ENCODE measurements at places on chromosomes 13 and 19.

- no peak for DNase-seq
Measured at GRCh38 chr13:46267166-46267565, 55.4 kb downstream of the LRRC63 start.

DNA sequence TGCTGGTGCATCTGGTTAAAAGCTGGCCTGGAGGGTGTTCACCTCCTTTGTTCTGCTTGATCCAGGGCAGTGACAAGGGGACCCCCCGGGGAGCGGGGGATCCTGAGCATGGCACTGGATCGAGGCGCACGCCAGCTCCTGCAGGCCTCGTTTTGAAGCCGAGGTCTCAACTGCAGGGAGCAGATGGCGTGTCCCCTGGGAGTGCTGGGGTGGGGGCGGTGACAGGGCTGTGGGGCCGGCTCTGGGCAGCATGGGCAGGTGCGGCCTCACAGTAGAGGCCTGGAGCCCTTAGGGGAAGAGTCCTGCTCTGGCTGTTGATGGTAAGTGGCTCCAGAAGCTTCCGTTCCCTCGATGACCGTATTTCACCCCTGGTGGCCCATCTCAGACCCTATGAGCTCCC lies 51.8 kb downstream of the CRTC1 start:
- no peak for DNase-seq

DNA sequence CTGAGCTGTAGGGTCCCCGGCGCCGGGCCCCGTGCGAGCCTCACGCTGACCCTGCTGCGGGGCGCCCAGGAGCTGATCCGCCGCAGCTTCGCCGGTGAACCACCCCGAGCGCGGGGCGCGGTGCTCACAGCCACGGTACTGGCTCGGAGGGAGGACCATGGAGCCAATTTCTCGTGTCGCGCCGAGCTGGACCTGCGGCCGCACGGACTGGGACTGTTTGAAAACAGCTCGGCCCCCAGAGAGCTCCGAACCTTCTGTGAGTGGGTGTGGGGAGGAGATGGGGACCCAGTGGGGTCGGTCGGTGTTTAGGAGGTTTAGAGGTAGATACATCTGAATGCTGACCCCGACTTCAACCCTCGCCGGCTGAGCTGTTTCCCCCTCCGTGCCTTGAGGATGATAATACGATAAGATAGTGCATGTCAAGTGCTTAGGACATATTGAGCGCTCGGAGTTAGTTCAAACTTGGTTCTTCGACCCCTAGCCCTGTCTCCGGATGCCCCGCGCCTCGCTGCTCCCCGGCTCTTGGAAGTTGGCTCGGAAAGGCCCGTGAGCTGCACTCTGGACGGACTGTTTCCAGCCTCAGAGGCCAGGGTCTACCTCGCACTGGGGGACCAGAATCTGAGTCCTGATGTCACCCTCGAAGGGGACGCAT lies 1.9 kb downstream of the ICAM5 start:
- DNase-seq: no peak

- no peak for DNase-seq
Measured at GRCh38 chr19:44548736-44549135, 19.3 kb upstream of the CEACAM20 start.

DNA sequence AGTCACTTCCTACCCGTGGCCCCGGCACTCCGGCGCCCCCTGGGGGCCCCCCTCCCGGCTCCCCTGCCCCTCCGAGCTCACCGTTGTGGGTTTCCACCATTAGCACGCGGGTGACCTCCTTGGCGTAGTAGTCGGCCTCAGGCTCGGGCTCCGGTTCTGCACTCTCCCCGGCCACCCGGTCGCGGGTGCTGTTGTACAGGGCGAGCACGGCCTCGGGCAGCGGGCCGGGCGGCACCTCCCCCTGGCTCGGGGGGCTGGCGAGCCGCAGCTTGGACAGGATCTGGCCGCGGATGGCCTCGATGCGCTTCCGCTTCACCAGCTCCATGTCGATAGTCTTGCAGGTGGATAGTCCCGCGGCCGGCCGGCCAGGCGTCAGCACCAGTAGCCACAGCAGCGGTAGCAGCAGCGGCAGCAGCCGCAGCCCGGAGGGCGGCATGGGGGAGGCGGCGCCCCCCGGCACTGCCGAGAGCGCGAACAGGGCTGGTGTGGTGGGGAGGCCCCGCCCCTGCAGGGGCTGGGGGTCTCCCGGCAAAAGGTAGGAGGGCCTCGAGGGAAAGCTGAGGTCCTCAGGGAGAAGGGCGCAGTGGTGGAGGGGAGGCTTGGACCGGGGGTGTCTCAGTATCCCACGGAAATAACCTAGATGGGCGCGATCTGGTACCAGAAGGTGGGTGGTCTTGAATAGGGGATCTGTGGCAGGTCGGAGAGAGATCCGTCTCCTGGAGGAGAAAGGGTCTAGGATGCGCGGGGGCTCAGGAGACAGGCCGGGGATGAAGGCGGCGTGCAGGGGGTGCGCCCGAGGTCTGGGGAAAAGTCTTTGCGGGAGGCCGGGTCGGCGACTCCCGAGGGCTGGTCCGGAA lies 885 bp downstream of the TGFB1 start:
- DNase-seq: peak; percentile 65

- no peak for DNase-seq
Measured at GRCh38 chr19:46944918-46945628, 74.6 kb upstream of the NPAS1 start.

- DNase-seq: no peak
Measured at GRCh38 chr13:45508776-45509175, 44.0 kb downstream of the COG3 start.

GRCh38 chr13:49608651-49609331 lies 19.5 kb upstream of the ARL11 start:
- DNase-seq: no peak

DNA sequence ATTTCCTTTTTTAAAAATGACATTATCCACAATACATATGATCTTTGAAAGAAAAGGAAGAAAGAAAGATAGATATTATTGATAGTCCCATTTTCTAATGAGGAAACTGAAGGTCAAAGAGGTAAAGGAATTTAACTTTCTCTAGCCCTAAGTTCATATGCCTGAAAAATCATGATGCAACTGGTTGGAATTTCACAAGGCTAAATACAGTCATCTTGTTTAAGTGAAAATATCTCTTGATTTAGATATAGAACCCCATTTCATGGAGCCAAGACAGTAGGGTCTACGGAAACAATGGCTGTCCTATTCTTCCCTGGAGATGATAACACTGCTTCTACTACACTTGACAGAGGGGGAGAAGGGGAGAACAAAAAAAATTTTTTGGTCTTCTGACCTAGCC lies 366.2 kb downstream of the DNAJC15 start:
- no peak for DNase-seq

DNA sequence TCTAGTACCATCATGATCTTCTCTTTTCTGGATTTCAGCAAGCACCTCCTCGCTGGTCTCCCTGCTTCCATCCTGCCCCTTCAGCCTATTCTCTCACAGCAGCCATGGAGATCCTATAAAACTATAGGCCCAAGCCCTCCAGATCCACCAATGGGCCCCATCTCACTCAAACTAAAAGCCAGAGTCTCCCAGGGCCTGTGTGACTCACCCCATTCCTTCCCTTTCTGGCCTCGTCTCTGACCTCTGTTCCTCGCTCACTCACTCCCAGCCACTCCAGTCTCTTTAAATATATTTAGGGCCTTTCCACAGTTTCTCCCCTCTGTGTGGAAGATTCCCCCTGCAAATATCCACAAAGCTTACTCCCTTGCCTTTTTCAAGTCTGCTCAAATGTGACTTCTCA lies 89.7 kb downstream of the HSPH1 start:
- no peak for DNase-seq

GRCh38 chr19:49224879-49225278 lies 67.3 kb downstream of the TRPM4 start:
- DNase-seq: peak; percentile 35

GRCh38 chr13:98650396-98651107 lies 73.6 kb upstream of the STK24 start:
- DNase-seq: no peak

DNA sequence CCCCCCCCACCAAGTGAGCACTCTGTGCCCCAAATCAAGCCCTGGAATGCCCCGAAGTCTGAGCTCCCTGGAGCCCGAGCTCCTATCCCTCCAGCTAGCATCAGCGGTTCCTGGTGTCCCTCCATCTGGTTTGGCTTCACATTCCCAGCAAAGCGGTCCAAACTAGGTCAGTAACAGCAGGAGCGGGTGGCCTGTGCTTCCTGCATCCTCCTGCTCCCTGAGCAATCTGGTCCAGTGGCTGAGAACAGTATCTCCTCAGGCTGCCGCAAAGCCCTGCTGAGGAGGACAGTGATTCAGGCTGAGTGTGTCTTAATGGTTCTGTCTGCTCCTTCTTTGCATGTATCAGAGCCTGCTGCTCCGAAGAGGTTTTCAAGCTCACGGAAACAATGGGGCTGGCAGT lies 25.9 kb downstream of the RASL11A start:
- DNase-seq: no peak

DNA sequence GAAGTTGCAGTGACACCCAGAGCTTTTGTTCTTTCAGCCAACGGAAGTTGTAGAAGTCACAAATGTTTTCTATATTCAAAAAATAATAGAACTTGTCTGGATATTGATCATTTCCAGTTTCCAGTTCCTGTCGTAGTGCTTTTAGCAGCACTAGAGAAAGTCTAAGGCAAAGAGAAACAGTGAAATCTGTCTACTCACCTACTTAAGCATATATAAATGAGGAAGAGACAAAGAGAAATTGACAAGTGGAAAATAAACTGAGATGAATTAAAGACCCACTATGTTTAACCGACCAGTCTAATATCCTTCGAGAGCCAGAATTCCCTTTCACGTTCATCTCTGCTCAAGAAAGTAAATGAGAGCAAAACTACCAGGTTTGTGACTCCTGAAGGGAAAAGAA lies 36.7 kb downstream of the DACH1 start:
- no peak for DNase-seq

- no peak for DNase-seq
Measured at GRCh38 chr19:34997071-34997617, 3.0 kb upstream of the GRAMD1A start.

DNA sequence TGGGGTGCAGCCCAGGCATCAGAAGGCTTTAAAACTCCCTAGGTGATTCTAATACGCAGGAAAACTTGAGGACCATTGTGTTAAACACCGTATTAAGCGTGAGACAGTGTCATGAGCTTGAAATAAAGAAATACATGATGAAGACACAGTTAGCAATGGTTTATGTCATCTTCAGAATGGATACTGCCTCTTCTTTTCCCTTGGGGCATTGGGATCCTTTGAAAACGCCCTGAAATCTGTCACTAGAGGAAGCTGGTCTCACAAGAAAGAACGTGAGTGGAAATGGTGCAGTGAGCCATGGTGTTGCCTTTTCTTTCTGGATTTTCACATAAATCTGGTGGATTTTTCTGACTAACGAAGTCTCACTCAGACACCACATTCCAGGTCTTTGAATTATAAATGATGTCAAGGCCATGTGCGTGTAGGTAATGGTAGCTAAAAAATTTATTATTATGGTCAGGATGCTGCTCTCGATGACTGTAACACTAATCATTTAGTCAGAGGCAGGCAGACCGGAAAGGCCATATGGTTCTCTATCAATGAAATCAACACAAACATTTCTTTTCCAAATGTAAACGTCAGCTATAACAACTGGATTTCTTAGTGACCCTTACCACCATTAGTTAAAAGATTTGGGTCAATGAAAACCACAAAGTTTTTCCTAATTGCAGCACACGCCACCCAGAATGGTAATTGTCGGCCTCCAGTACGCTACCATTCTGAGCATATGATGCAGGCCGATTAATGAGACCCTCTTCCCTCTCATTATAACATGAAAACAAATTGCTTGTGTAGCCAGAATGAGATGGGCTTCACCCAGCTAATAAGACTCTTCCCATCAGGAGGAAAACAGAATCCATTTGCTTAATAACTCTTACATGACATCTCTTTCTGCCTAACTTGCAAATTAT lies 105.6 kb downstream of the SLC7A1 start:
- no peak for DNase-seq

DNA sequence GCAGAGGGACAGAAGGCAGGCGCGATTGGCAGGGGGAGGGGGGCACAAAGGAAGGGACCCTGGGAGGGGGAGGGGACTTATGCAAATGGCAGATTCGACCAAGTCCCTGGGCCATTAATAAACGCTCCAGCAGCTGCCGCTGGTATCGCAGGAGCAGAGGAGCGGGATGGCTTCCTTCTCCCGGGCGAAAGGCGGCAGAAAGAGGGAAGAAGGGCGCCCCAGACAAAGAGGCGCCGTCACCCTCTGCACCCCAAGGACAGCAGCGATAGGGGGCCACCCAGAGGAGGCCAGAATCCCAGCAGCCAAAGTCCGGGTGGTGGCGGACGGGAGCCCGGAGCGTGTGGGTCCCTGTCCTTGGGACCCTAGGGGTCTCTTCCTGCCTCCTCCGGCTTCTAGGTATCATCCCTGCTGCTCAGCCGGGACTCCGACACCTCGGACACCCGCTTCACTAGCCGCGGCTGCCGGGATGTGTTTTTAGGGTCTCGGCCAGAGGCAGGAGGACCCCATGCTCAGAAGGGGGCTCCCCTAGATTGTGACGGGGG lies 1.9 kb downstream of the PTPRS start:
- no peak for DNase-seq

GRCh38 chr19:15354566-15355296 lies 22.4 kb upstream of the BRD4 start:
- no peak for DNase-seq

DNA sequence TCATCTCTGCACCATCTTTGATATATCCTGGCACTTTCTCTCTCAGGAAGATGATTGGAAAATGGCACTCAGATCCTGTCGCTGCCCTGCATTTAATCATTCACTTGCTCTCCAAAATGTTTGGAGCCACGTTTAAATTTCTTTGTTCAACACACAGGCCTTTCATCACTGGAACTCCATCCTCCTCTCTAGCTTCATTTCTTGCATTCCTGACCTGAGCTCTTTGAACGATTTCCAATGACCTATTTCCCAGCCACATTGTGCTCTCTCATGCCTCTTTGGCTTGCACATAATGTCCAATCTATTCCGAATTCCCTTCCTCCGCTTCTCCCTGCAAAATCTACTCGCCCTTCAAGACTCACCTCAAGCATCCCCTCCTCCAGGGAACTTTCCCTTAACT lies 287.4 kb upstream of the NBEA start:
- no peak for DNase-seq

- no peak for DNase-seq
Measured at GRCh38 chr13:40613192-40613818, 53.1 kb downstream of the FOXO1 start.

DNA sequence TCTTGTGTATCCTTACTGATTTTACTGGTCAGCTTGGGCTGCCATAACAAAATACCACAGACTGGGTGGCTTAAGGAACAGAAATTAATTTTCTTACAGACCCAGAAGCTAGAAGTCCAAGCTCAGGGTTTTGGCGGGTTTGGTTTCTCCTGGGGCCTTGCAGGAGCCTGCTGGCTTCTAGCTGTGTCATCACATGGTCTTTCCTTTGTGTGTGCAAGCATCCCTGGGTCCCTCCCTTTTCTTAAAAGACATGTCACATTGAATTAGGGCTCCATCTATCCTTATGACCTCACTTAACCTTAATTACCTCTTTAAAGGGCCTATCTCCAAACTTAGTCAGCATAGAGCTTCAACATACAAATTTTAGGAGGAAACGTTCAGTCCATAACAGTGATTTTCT lies 23.4 kb downstream of the UBAC2 start:
- DNase-seq: no peak

GRCh38 chr13:25280396-25280795 lies 6.9 kb downstream of the MTMR6 start:
- no peak for DNase-seq

All from 8988T (cell line).